ENCODE measurements at places on chromosomes 3 and 15.

- no peaks in the 10 kb centered on the region for H3K36me3 ChIP-seq
- H3K4me1 ChIP-seq, result peaks cover 24% of the 10 kb centered on the region
- no peak overlapping the region for H3K4me3 ChIP-seq
- no peaks in the 10 kb centered on the region for H3K27me3 ChIP-seq
- peak overlapping the region; percentile 31 for H3K27ac ChIP-seq
- no peak for DNase-seq
Observed at GRCh38 chr15:65512807-65513416, 4.6 kb downstream of the DPP8 start.

DNA sequence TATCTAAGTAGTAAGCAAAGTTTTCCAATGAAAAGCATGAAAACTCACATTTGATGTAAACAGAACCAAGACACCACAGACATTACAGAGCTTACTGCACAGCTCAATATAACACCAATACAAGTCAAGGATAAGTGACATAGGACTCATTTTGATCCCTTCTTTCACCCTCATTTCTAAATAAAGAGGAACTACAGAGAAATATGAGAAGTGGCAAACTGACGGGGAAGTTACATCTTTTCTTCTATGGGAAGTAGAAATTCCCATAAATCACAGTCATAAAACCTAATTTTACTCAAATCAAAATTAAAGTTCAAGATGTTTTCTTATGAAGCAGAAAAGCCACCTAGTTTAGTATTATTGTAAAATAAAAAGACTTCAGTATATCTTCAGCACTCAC, 3.8 kb downstream of the ATG3 start:
- H3K27ac ChIP-seq, result no peak overlapping the region
- H3K27me3 ChIP-seq, result no peaks in the 10 kb centered on the region
- no peaks in the 10 kb centered on the region for H3K36me3 ChIP-seq
- DNase-seq, result no peak
- H3K4me1 ChIP-seq, result peaks cover 49% of the 10 kb centered on the region

- DNase-seq, result no peak
- H3K4me1 ChIP-seq, result no peaks in the 10 kb centered on the region
- H3K4me3 ChIP-seq, result no peak overlapping the region
Observed at GRCh38 chr3:139455855-139456254, 20.5 kb downstream of the RBP2 start.

DNA sequence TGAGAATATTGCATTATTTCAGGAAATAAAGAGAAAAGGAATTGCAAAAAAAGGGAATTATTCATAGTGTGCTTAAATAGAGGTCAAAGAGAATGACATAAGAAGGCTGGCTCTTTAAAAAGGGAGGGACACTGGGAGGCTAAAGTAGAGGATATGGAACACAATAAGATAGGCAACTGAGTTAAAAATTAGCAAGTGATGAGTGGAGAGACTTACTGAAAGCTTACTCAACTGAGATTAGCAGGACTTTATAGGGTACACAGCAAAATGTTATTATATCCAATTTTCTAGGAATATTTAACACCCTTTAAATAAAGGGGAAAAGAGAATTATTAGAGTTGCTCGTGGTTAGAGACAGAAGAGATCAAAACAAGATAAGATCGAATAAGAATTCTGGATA, 375.2 kb downstream of the LSAMP start:
- H3K4me1 ChIP-seq, result no peaks in the 10 kb centered on the region
- no peak overlapping the region for H3K4me3 ChIP-seq
- no peak overlapping the region for H3K27ac ChIP-seq
- H3K27me3 ChIP-seq, result no peaks in the 10 kb centered on the region
- no peaks in the 10 kb centered on the region for H3K36me3 ChIP-seq

GRCh38 chr3:184261270-184261853, at the start of gene CAMK2N2:
TSS of gene CAMK2N2 (minus strand) at chr3:184261553. CDS start at chr3:184261285, 268 bp downstream.
- H3K4me1 ChIP-seq, result peaks cover 27% of the 10 kb centered on the region
- H3K27me3 ChIP-seq, result peaks cover 80% of the 10 kb centered on the region
- no peaks in the 10 kb centered on the region for H3K36me3 ChIP-seq
- peak; percentile 50 for DNase-seq
- H3K4me3 ChIP-seq, result peak within 1 kb of the TSS; percentile 15

- no peak overlapping the region for H3K4me3 ChIP-seq
- H3K4me1 ChIP-seq, result peaks cover 17% of the 10 kb centered on the region
- no peaks in the 10 kb centered on the region for H3K27me3 ChIP-seq
- H3K27ac ChIP-seq, result no peak overlapping the region
- DNase-seq, result no peak
- no peaks in the 10 kb centered on the region for H3K36me3 ChIP-seq
Observed at GRCh38 chr3:185767002-185767688, 57.7 kb downstream of the IGF2BP2 start.

- no peak for DNase-seq
- H3K27ac ChIP-seq, result no peak overlapping the region
- no peak overlapping the region for H3K4me3 ChIP-seq
- H3K4me1 ChIP-seq, result no peaks in the 10 kb centered on the region
- H3K27me3 ChIP-seq, result no peaks in the 10 kb centered on the region
Observed at GRCh38 chr3:175664911-175665310, 805.8 kb downstream of the NAALADL2 start.

GRCh38 chr3:58386626-58387365, 46.8 kb downstream of the PDHB start:
- peaks cover 27% of the 10 kb centered on the region for H3K4me1 ChIP-seq
- no peaks in the 10 kb centered on the region for H3K36me3 ChIP-seq
- H3K27me3 ChIP-seq, result no peaks in the 10 kb centered on the region
- peak; percentile 30 for DNase-seq

- H3K4me1 ChIP-seq, result peaks cover 15% of the 10 kb centered on the region
- H3K27me3 ChIP-seq, result no peaks in the 10 kb centered on the region
- peak; percentile 98 for DNase-seq
- H3K4me3 ChIP-seq, result no peak overlapping the region
- no peaks in the 10 kb centered on the region for H3K36me3 ChIP-seq
Observed at GRCh38 chr3:43769097-43769884, 78.6 kb downstream of the ABHD5 start.

- H3K27me3 ChIP-seq, result no peaks in the 10 kb centered on the region
- no peaks in the 10 kb centered on the region for H3K36me3 ChIP-seq
- H3K27ac ChIP-seq, result no peak overlapping the region
- H3K4me1 ChIP-seq, result no peaks in the 10 kb centered on the region
- DNase-seq, result no peak
Observed at GRCh38 chr3:557972-558371, 361.4 kb downstream of the CHL1 start.

- no peaks in the 10 kb centered on the region for H3K36me3 ChIP-seq
- no peak overlapping the region for H3K27ac ChIP-seq
- no peak for DNase-seq
Observed at GRCh38 chr15:52303093-52303772, 7.6 kb upstream of the MYO5C start.

- no peak overlapping the region for H3K27ac ChIP-seq
- H3K27me3 ChIP-seq, result no peaks in the 10 kb centered on the region
- DNase-seq, result no peak
- no peaks in the 10 kb centered on the region for H3K4me1 ChIP-seq
Observed at GRCh38 chr3:84444726-84445521, 513.9 kb upstream of the CADM2 start.

- H3K4me1 ChIP-seq, result peaks cover 4% of the 10 kb centered on the region
- no peak overlapping the region for H3K4me3 ChIP-seq
- DNase-seq, result peak; percentile 32
Observed at GRCh38 chr3:120780977-120781376, 38.4 kb downstream of the GTF2E1 start.

GRCh38 chr15:51992953-51993352, 21.4 kb upstream of the LEO1 start:
- no peaks in the 10 kb centered on the region for H3K36me3 ChIP-seq
- H3K27me3 ChIP-seq, result no peaks in the 10 kb centered on the region
- DNase-seq, result no peak
- no peak overlapping the region for H3K4me3 ChIP-seq
- H3K27ac ChIP-seq, result no peak overlapping the region

DNA sequence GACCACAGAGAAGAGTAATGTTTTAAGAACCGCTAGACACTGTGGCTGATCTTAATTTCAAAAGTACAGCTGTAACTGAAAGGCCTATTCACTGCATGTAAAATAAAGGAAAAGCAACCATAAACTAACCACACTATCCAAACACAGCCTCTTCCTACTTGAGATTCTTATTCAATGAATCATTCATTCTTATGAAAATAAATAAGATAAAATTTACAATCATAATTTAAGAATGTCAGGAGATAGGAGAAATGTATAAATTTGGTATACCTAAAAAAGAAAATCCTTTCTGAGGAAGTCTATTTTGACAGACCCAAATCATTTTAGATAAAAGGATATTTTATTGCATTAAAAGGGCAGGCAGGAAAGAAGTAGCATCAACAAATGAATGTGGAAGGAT, 533.5 kb upstream of the ZNF385D start:
- DNase-seq, result no peak
- H3K36me3 ChIP-seq, result no peaks in the 10 kb centered on the region

- peak overlapping the region; percentile 63 for H3K27ac ChIP-seq
- no peaks in the 10 kb centered on the region for H3K27me3 ChIP-seq
- H3K36me3 ChIP-seq, result no peaks in the 10 kb centered on the region
- peak overlapping the region; percentile 21 for H3K4me3 ChIP-seq
- peaks cover 27% of the 10 kb centered on the region for H3K4me1 ChIP-seq
Observed at GRCh38 chr3:9248522-9249271, 749 bp downstream of the SRGAP3 start.

GRCh38 chr15:58909616-58910015, 23.9 kb downstream of the SLTM start:
- H3K27ac ChIP-seq, result no peak overlapping the region
- H3K36me3 ChIP-seq, result no peaks in the 10 kb centered on the region
- H3K4me1 ChIP-seq, result no peaks in the 10 kb centered on the region

- H3K36me3 ChIP-seq, result no peaks in the 10 kb centered on the region
- H3K27ac ChIP-seq, result no peak overlapping the region
Observed at GRCh38 chr3:35484929-35485530, 154.3 kb upstream of the ARPP21 start.

DNA sequence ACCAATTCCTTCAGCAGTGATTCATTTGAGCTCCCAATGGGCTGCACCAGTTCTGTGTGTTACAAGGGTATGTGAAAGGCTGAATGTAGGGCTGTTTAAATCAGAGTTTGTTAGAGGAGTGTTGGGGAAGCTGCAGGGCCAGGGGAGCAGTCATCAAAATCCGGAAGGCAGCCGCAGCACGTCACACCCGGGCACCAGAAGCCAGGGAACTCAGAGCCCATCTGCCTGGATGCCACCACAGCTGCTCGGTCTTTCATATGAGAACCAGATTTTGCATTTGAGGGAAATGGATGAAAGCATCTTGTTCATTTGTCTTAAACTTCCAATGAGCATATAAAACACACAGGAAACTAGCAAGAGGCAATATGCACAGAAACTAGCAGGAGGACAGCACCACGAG, 24.2 kb upstream of the NEO1 start:
- no peak overlapping the region for H3K27ac ChIP-seq
- no peak for DNase-seq
- H3K4me1 ChIP-seq, result peaks cover 5% of the 10 kb centered on the region

DNA sequence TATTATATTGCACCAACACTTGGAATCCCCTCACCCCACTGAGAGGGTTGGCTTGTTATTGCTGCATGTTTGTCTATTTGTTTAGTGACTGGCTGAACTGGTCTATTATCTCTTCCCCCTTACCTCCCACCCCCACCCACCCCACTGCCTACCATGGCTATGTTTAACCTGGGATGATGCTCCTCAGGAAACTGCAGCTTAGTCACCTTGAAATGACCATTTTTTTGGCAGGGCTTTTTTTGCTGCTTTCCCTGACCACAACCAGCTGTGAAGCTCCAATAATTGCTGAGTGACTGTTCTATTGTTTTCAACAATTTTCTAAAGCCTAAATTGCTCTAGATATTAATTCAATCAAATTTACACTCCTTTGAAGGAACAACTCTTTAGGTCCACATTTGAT, 137.9 kb upstream of the CADM2 start:
- H3K27me3 ChIP-seq, result no peaks in the 10 kb centered on the region
- no peak overlapping the region for H3K27ac ChIP-seq
- H3K36me3 ChIP-seq, result no peaks in the 10 kb centered on the region
- H3K4me3 ChIP-seq, result no peak overlapping the region
- DNase-seq, result no peak
- H3K4me1 ChIP-seq, result no peaks in the 10 kb centered on the region

- H3K36me3 ChIP-seq, result no peaks in the 10 kb centered on the region
- no peaks in the 10 kb centered on the region for H3K4me1 ChIP-seq
- H3K27ac ChIP-seq, result no peak overlapping the region
- no peaks in the 10 kb centered on the region for H3K27me3 ChIP-seq
- DNase-seq, result peak; percentile 82
Observed at GRCh38 chr3:189961522-189962161, 159.1 kb downstream of the P3H2 start.

DNA sequence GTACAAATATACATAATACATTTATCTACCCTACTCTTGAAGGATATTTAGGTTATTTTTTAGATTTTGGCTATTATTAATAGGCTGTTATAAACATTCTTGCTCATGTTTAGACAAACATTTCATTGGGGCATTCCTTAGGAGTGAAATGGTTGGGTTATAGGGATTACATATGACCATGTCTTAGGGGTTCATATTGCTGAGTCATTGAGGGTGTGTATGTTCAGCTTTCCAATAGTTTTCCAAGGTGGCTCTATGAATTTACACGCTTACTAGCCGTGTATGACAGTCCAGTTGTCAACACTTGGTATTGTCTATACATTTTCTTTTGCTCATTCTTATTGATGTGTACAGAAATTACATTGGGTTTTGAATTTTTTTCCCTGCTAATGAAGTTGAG, 125.8 kb downstream of the OXSM start:
- H3K4me3 ChIP-seq, result no peak overlapping the region
- H3K27ac ChIP-seq, result no peak overlapping the region
- no peaks in the 10 kb centered on the region for H3K27me3 ChIP-seq
- no peaks in the 10 kb centered on the region for H3K4me1 ChIP-seq
- H3K36me3 ChIP-seq, result no peaks in the 10 kb centered on the region
- DNase-seq, result no peak

DNA sequence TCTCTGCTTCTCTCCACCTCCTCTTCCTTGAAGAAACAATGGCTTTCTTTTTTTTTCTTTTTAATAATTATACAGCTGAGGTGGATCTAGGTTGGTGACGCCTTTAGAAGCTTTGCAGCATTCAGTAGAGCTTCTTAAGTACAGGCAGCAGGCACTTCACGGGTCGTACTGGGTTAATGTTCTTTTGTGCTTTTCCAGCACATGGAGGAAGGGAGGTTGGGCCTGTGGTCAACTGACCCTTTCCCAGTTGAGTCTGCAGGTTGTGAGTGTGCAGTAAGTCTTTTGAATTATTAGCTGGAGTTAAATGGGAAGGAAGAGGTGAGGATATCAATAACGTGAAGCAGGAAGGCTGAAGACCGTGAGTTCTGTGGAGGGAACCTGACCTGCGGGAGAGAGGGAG, 7.0 kb downstream of the TRAK1 start:
- no peak overlapping the region for H3K27ac ChIP-seq
- no peaks in the 10 kb centered on the region for H3K27me3 ChIP-seq
- H3K36me3 ChIP-seq, result no peaks in the 10 kb centered on the region
- peaks cover 19% of the 10 kb centered on the region for H3K4me1 ChIP-seq
- H3K4me3 ChIP-seq, result no peak overlapping the region
- no peak for DNase-seq

- no peaks in the 10 kb centered on the region for H3K27me3 ChIP-seq
- no peak overlapping the region for H3K27ac ChIP-seq
- H3K36me3 ChIP-seq, result no peaks in the 10 kb centered on the region
- no peaks in the 10 kb centered on the region for H3K4me1 ChIP-seq
- no peak overlapping the region for H3K4me3 ChIP-seq
Observed at GRCh38 chr15:24676431-24676830, 856 bp downstream of the NPAP1 start.

- H3K4me1 ChIP-seq, result peaks cover 39% of the 10 kb centered on the region
- H3K27me3 ChIP-seq, result no peaks in the 10 kb centered on the region
- no peaks in the 10 kb centered on the region for H3K36me3 ChIP-seq
- DNase-seq, result no peak
- H3K4me3 ChIP-seq, result no peak overlapping the region
Observed at GRCh38 chr3:194128202-194128918, 7.6 kb upstream of the HES1 start.
